ENCODE measurements at places on chromosomes 11 and 22.

GRCh38 chr11:76885390-76886097, 24.8 kb downstream of the ACER3 start:
- no peak for DNase-seq

GRCh38 chr22:20654343-20655208, 119.3 kb upstream of the SERPIND1 start:
- DNase-seq: no peak

GRCh38 chr22:41302811-41303210, 1.5 kb downstream of the ZC3H7B start:
- DNase-seq: peak; percentile 15

DNA sequence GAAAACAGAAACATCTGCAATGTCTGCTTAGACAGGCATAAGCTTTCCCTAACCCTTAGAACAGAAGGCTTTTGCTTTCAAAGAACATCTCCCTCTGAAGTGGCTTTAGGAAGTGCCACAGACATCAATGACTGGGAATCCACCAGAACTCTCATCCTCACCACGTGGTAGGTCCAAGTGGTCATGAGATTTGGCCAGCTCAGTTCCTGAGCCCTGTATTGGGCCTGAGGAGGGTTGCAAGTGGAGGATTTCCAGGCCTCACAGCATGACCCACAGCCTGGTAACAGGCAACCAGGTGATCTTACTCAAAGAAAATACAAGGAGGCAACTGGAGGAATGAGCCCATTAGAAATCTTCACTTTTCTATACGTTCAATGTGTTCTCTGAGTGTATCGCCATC, 1.6 kb downstream of the CASP1 start:
- DNase-seq: no peak

DNA sequence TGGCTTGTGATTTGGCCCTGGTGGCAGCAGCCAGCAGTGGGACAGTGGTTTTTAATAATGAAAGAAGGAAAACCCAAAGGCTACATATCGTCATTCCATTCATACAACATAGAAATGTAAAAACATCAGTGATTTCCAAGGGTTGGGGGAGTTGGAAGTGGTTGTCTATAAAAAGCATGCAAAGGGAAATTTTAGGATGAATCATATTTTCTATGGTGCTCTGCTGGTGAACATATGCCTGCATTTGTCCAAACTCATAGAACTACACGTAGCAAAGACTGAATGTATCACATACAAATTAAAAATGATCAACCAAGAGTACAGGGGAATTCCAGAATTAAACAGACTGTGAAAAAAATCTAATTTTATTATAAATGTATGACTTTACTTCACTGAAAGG, 11.1 kb downstream of the OR5B3 start:
- no peak for DNase-seq

GRCh38 chr22:31398231-31398630, 1.2 kb upstream of the DRG1 start:
- no peak for DNase-seq

- DNase-seq: no peak
These were observed 28.2 kb upstream of the TOLLIP start for GRCh38 chr11:1337647-1338007.

- no peak for DNase-seq
These were observed 84.2 kb downstream of the FDX1 start for GRCh38 chr11:110513846-110514437.

- DNase-seq: peak; percentile 36
These were observed 15.2 kb upstream of the NUP160 start for GRCh38 chr11:47863189-47863897.

DNA sequence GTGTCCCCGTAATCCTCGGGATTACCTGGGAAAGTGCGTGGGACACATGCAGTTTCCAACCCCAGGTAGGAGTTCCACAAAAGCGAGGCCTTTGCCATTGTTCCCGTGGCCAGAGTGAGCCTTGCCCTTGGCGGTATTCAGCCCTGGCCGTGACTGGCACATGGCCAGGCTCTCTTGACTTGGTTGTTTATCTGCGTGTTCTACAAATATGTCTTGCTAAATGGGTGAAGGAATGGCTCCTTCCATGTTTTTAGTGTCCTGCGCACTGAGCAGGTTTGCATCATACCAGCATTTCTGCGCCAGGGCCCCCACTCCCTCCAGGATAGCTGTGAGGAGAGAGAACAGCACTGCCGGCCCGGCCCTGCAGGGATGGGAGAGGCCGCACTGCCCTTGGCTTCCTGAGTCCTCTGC, 20.0 kb downstream of the POLR3H start:
- no peak for DNase-seq

GRCh38 chr11:74154620-74155281, 16.1 kb downstream of the C2CD3 start:
- no peak for DNase-seq

DNA sequence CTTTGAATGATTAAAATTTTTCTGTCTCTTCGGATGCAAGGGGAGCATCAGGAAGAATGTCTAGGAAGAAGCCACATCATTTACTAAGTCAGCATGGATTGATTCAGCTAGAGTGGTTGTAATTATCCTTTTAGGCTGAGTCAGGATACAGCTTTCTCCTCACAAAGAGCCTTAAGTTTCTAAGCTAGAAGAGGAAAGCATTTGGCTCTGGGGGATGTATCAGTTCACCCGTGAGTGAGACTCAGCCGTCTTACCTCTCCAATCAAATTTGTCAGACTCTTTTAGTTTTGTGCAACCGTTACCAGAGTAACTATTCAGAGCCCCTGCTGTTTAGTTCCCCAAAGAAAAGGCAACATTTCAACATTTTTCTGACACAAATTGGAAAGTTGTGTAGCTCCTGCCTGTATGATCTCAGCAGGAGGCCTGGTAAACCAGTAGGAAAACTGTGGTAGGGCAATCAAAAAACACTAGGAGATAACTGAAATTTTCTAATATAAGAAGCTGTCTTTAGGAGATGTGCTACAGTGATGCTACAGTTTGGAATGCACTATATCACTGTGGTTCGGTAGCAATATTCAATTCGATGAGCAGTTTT, 432.4 kb upstream of the LUZP2 start:
- no peak for DNase-seq

GRCh38 chr11:64885367-64886286, 7.2 kb upstream of the EHD1 start:
- DNase-seq: no peak

DNA sequence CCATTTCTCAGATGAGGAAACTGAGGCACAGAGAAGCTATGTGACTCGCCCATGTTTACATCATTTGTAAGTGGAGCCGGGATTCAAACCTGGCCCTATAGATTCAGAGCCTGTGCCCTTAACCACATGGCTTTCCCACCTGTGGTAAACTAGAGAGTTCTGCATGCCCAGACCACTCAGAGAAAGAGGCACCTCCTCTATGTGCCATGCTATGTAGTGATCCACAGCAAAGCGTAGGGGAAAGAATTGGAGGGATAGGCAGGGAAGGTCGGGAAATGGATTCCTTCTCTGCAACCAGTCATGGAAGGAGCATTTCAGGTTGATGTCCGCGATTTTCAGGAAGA, 15.4 kb upstream of the POU2AF2 start:
- DNase-seq: no peak

- DNase-seq: no peak
These were observed 28.5 kb downstream of the LINC01488 start for GRCh38 chr11:69509846-69510390.

DNA sequence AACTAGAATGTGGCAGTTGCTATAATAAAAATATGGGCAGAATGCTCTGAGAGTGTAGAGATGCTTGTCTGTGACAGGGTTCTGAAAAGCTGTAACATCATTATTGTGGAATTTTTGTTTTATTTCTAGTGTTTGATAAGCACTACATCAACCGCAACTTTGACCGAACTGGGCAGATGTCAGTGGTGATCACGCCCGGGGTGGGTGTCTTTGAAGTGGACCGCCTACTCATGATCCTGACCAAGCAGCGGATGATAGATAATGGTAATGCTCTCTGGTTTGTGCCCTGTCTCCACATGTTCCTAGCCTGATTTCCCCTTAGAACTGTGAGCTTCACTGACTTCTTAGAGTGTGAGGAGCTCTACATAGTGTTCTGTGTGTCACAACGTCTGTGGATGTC, 48.8 kb downstream of the DEPDC5 start:
- no peak for DNase-seq

DNA sequence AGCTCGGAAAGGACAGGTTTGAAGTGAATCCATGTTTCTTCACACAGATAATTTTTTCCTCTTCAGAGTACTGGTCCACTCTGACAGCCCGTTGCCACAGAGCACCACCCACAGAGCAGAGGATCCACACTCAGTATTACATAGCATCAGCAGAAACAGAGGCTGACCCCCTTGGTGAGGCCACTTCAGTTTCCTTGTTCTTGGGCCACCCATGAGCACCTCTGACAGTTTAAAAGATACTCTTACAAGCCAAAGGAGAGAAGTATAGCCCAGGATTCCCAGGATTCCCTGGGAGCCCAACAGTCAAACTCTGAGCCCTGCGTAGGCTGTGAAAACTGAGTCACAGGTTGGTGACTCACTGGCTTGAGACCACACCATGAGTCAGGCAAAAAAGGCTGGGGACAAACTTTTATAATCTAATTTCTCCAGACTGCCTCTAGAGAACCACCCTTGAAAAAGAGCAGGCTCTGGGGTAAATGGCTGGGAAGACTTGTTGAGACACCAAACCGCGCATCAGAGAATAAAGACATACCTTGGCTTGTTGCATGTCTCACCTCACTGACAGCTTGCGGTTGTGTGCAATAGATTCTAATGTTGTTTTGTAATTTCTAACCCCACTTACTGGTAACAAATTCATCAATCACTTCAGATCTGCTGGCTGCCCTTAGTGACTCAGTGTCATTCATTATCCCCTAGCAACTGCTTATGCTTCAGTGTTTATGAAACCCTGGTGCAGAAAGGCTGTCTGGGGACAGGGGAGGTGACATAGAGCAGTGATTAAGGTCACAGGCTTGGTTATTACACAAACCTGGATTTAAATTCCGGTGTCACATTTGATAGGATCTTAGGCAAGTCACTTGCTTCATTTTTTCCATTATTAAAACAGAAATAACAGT, 56.9 kb upstream of the PRSS23 start:
- peak; percentile 9 for DNase-seq

- DNase-seq: no peak
These were observed 9.7 kb downstream of the TMEM45B start for GRCh38 chr11:129825380-129825779.

GRCh38 chr22:37519268-37520195, at the start of gene CARD10:
Gene CARD10 (minus strand): TSS chr22:37519415. CDS start chr22:37519200, 215 bp downstream.
- DNase-seq: no peak

- DNase-seq: no peak
These were observed 473.4 kb downstream of the SOX6 start for GRCh38 chr11:15882876-15883454.
